ENCODE measurements at places on chromosomes 3 and 15.

GRCh38 chr3:20028905-20029331 is 11.3 kb upstream of the KAT2B start:
- DNase-seq, result no peak

DNA sequence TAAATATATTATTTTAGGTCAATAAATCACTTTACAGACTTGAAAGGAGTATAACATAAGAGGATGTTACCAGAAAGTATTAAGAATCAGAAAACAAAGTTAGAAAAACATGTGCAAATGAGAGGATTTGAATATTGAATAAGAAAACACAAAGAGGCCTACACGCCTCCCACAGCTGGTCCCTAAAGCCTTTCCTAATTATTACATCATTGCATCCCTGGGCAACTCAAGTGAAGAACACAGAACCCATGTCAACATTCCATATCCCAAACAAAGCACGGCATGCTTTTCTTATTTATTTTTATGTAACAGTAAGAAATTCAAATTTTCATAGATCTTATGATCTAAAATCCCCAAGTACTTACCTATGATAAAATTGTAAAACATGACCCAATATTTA is 61.2 kb downstream of the HERC1 start:
- no peak for DNase-seq

DNA sequence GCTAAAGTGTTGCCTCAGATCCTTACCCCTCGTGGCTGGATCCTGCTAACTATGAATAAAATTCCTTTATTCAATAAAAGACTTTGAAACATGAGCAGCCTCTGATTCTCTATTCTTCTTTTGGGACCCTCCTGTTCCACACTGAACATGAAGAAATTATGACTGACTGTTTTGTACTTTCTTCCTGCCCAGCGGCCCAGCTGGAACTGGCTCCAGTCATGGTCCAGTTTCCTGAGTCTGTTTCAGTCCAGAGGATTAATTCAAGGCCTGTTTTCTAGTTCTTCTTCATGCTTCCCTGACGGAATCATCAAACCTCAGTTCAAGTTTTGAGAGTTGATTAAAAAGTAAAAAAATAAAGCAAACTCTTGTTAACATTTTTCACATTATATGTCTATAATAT is 52.6 kb upstream of the CP start:
- no peak for DNase-seq

- DNase-seq, result no peak
Measured at GRCh38 chr3:100106531-100107141, 7.7 kb downstream of the FILIP1L start.

DNA sequence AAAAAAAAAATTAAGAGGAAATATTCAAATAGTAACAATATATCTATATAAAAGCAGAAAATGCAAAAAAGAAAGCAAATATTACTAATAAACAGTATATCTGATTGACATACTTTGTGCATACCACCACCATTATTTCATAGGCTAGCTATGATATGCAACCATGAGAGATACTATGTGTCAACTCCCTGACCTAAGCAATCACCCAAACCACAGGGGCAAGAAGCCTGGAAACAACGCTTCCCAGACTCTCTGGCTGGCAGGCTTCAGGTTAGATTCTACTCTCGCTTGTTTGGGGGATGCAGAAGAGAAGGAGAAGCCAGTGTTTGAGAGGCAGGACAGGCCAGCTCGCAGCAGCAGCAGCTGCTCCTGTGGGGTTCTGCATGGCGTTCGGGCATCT is 169.3 kb upstream of the TPM1 start:
- DNase-seq, result no peak

DNA sequence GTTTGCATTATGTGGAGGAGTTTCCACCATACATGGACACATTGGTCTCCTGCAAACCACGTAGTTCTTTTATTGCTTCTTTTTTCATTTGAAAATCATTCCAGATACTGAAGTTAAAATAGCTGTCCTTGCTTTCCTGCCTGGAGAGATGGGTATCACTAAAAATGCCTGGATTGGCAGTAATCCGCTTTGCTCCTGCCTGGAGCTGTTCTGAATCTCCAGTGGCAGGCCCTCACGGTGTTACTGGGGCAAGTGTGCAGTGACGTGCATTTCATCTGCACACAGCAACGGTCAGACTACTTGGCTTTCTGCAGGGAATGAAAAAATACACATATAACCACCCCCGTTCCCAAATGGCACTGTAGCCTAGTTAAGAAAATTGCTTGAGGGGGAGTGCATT is 272.9 kb downstream of the IL5RA start:
- no peak for DNase-seq

GRCh38 chr15:27017168-27017809 is 46.3 kb downstream of the GABRG3 start:
- DNase-seq, result peak; percentile 88

GRCh38 chr3:10554236-10554611 is 48.8 kb upstream of the ATP2B2 start:
- DNase-seq, result no peak

DNA sequence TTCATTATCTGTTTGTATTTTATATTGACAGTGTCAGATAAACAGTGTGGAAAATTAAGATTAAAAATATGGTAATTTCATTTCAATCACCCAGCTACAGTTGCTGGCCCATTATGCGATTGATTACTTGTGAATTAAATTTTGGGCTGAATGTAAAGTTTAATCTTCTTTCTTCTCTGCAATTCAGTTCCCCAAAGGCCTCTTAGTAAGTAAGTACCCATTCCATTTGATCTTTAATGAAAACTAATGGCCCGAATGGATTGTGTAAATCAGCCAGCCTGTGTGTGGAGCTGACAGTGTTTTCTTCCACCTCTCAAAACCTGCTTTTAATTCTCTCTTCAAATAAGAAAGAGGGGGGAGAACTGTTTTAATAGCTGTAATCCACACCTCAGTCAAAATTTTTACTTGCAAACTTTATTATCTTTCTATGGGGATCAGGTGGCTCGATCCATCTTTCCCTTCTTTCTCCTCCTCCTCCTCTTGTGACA is 307.1 kb downstream of the IL20RB start:
- DNase-seq, result no peak

DNA sequence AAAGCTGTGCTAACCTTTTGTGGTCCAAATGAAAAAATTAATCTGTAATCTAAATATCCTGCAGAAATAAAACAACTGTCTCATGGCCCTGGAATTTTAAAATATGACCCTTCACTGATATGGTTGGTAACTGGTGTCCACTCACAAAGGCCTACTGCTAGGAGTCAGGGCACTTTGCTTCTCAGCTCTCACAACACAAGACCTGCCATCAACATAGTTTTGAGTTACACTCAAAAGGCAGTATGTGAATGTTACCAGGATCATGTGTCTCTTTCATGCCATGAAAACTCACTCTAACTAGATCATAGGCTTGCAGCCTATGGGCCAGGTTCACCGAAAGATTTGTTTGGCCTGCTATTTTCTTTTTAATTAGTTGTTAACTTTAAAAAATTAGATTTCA is 10.0 kb upstream of the MLF1 start:
- DNase-seq, result no peak

DNA sequence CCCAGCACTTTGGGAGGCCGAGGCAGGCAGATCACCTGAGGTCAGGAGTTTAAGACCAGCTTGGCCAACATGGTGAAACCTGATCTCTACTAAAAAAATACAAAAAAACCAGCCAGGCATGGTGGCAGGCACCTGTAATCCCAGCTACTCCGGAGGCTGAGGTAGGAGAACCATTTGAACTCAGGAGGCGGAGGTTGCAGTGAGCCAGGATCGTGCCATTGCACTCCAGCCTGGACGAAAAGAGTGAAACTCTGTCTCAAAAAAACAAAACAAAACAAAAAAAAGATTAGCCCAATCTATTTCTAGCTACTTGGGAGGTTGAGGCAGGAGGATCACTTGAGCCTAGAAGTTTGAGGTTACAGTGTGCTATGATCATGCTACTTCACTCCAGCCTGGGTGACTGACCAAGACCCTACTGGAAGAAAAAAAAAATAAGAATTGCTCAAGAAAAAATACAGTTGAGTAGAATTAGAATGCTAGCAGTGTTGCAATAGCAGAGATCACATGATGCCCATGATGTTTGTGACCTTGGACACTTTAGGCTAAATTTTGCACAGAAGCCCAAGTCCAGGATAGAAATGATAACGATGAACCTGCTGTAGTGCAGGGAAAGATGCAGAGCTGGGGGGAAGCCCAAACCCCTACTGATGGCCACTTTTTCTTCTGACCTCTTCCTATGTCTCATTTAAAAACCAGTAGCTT is 162.2 kb downstream of the LPP start:
- no peak for DNase-seq

DNA sequence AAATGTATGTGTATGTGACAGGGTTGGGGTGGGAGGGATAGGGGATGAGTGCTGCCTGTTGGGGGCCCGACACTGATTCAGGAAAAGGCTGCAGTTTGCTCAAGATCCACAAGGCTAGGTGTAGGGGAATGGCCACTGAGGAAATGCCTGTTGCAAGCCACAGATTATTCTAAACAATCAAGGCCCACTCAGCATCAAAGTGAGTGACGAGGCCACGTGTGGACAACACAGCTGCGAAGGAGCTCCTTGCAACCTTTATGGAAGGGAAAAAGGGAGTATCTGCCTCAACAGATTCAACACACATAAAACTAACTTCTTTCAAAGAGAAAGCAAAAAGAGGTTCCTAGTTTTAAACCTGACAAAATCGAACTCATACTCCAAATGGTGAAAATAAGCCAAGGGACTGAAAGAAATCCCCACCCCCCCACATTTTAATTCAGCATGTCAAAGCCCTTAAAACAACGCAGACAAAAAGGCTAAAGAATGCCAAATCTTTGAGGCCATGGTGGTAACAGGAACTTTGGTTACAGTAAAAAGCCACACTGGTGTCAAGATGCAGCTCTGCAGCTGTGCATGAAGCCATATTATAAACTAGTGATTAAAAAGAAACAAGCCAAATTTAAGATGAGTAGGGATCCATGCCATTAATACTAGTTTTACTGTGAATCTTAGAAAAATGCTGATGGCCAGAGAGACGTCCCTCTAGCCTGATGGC is 3.6 kb downstream of the POLG start:
- DNase-seq, result no peak

- no peak for DNase-seq
Measured at GRCh38 chr3:32336113-32336498, 55.5 kb upstream of the CMTM7 start.

DNA sequence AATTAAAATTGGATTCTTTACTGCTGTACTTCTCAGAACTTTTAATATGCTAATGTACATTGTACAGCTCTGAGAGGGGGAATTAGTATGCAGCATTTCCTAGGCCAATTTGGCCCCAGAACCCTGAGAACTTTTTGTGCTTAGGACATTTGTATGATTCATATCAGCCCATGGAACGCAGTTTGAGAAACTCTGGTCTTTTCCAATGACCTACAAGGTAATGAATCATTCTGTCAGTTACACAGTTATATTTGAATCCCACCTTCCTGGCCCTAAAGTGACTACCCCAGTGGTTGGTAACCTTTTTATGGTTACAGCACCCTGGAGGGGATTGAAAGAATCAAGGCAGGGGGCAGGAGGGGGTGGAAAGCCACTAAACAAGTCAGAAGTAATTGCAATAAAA is 25.6 kb upstream of the KBTBD12 start:
- DNase-seq, result no peak

DNA sequence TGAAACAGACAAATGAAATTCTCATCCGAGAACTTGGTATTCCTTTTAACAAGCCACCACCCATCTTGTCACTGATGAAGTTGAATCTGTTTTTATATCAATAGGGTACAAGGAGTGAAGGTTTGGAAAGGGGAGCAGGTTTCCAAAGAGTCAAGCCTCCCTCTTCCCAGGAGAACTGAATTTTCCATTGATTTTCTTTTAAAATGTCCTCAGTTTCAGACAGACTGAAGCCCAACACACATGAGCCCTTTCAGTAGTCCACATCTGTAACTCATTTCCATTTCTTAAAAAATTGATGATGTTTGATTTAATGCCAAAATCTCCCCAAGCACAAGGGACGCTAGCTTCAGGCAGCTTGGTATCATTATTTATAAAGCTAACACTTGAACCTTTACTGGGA is 187.7 kb downstream of the FOXB1 start:
- no peak for DNase-seq

All from T47D (cell line).